Hematopoietic multipotent progenitor cell treated with erythropoietin and hydrocortisone succinate and interleukin-3 and kit ligand, for 8 days (in vitro differentiated cells): ENCODE measurements at places on chromosomes 13 and 19.

DNA sequence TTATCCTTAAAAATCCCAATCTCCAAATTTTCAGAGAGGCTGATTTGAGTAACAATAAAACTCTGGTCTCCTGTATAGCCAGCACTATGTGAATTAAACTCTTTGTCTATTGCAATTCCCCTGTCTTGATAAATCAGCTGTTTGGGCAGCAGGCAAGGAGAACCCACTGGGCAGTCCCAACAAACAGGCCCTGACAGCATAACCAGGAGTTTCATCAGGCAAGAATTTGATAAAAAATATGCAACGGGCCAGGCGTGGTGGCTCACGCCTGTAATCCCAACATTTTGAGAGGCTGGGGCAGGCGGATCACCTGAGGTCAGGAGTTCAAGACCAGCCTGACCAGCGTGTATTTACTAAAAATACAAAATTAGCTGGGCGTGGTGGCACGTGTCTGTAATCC, 42.1 kb downstream of the STK24 start:
- DNase-seq = no peak

- no peak for DNase-seq
Observed at GRCh38 chr13:98842070-98842469, 89.6 kb upstream of the SLC15A1 start.

- DNase-seq = no peak
Observed at GRCh38 chr13:76884186-76884906, 1.9 kb downstream of the KCTD12 start.

- no peak for DNase-seq
Observed at GRCh38 chr13:27110056-27110746, 61.4 kb downstream of the USP12 start.

DNA sequence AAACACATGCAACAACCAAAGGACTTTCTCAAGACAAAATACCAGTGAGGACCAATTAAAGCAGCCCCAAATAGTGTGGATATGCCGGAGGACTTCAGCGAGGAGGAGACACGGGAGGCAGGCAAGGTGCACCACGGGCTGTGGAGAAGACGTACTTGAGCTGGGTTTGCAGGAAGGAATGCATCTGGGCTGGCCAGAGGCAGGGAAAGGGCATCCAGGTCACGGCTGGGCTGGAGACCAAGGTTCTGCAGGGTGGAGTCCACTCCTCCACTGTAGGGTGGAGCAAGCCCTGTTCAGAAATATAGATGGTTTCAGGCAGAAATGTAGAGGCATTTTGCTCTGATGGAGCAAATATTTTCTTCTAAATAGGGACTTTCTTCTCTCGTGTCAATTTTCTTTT, 36.6 kb upstream of the MEDAG start:
- no peak for DNase-seq

GRCh38 chr13:35887115-35887666, 244.0 kb downstream of the DCLK1 start:
- DNase-seq = no peak

GRCh38 chr13:34944751-34945150, 2.7 kb downstream of the NBEA start:
- no peak for DNase-seq

GRCh38 chr19:23346696-23347095, 48.6 kb downstream of the ZNF91 start:
- no peak for DNase-seq

GRCh38 chr13:98749501-98749900, 3.0 kb downstream of the SLC15A1 start:
- DNase-seq = no peak

GRCh38 chr13:43315522-43315921, 292.1 kb downstream of the DNAJC15 start:
- DNase-seq = no peak

DNA sequence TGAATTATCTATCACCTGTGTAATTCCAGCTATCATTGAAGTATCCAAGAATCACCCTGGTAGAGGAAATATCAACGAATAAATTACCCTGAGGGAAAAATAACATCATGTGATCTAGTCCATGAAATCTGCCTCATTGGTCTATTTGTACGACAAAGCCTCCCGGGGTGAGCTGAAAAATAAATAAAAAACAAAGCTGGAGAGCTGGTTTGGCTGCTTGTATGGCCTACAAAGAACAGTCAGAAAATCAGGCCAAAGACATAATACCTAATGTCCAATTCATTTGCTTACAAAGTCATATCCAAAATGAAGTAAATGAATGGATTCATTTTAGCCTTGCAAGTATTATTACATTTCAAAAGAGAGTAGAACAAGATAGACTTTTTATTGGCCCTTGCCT, 449.9 kb downstream of the KLF12 start:
- no peak for DNase-seq

DNA sequence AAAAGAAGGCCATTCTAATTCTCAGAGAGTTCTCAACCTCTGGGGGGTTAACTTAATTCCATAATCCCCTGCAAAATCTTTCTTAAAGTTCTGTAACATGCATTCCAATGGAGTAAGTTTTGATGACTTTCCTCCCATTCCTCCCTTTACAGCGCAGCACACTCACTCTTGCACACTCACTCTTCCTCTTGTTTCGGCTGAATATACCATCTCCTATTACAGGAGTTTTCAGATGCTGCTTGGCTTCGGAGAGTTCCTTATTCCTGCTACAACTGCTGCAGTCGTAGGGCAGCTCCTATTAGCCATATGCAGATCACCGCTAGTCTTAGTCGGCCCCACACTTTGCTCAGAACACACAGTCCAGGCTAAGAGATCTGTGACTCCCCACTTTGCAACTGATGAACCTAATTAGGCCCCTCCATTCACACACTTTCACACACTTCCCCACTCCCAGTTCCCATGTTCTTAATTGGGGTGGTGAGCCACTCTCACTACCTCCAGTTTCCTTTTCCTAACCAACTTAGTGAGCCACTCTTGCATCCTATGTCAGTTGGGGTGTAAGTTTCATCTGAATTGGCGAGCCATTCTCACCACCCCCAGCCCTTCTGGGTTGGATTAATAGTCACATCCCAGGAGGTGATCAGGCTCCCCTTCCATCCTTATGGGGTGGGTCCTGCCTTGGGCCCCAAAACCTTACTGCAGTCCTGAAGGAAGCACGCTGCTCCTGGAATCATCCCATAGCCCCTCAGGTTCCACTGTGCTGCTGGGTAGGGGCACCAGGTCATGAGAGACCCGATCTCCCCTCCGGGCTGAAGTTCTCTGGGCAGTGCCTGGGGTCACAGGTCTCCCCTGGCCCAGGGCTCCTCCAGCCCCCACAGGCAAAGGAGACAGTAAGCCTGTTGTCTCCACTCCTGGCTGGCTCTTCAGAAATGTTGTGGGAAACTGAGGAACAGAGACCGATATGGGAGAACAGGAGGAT, 53.9 kb downstream of the OR10H4 start:
- no peak for DNase-seq

- DNase-seq = no peak
Observed at GRCh38 chr13:101382086-101382485, 34.2 kb downstream of the NALCN start.

DNA sequence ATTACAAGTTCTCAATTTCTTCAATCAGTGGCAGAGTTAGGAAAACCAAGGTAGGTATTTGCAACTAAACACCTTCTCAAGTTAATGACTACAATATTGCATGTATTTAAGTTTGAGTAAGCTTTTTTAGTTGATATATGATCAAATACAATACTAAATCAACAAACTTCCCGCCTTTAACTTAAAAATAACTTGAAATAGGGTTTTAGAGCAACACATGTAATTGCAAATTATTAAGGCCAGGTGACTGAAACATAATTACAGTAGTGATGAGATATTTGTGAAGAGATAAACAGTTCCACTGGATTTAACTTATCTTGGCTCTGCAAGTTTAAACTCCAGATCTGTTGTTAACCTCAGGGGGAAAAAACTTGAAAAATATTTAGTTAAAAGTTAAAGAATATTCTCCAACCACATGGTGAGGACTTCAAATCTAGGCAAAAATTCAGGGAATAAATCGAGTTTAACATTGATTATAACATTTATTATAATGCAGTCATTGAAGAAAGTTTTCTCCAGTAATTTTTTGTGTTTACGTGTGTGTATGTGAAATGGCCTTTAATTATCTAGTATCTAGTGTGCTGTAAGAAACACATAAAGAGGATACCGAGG, 3.6 kb downstream of the DACH1 start:
- DNase-seq = peak; percentile 9

DNA sequence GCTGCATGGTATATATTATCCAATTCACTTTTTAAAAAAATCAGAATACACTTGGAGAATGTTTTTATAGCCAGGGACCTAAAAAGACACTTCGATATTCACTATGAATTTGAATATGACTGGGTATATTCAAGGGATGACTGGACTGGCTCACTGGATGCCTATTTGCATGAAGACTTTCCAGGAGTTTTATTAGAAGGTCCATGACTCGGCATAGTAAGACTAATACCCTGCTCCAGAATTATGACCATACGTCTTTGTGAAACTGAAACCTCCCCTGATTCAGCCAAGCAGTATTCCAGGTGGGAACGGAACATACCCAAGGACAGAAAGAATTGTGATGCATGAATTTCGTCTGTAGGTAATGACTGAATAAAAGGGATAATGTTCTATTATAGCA, 3.9 kb upstream of the FAM216B start:
- DNase-seq = no peak

DNA sequence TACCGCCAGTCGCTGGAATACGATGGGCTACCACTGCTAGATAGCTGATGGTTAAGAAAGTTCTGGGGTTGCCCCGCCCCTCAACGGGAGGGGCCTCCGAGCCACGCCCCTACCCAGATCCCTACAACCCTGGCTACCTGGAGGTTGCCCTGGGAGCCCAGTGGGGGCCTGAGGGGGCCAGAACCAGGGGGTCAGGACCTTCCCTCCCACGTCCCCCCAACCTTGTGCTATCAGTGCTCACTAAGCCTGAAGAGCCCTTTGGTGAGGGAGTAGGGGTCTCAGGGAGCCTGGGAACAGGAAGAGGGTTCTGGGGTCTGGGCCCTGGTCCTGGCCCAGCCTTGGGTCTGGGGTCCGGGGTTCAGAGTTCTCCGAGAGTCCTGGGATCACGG, 8.9 kb downstream of the OCEL1 start:
- DNase-seq = peak; percentile 82

GRCh38 chr19:50943074-50943828, 9.6 kb downstream of the KLK5 start:
- DNase-seq = no peak
